ENCODE measurements at places on chromosomes 12 and 14.
A peak's percentile ranks its signal among the peaks of the same experiment; 100 is the strongest.

DNA sequence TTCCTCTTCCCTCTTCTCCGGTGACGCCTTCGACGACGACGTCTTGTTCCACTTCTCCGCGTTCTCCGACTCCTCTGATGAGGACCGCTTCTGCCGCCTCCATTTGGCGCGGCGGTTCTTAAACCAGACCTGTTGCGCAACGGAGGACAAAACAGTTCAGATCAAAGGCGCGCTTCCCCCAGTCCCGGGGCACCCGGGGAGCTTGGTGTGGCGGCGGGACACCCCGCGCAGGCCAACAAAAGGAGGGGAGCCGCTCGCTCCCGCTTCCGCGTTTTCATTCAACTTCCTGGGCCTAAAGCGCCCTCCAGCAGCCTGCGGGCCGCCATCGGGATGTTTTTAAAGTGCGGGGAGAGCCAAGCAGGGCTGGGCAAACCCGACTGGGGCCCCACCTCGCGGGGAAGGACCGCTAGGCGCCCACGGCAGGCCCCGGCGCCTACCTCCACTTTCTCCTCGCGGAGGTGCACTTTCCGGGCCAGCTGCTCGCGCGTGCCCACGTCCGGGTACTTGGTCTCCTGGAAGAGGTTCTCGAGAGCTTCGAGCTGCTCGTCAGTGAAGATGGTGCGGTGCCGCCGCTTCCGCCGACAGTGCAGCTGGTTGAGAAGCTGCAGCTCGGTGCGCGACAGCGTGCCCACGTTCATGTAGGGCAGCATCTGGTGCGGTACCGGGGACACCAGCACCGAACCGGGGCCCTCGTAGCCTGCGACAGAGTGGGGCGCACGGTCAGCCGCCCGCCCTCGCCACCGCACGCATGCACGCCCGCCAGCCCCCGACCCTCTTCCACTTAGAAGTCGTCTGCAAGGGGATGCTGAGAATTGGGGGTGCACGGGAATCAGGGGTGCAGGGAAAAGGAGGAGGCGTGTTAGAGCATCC, 1.2 kb downstream of the GSC start:
- DNase-seq = no peak

- DNase-seq = no peak
Observed at GRCh38 chr14:89351516-89352404, 65.3 kb downstream of the FOXN3 start.

DNA sequence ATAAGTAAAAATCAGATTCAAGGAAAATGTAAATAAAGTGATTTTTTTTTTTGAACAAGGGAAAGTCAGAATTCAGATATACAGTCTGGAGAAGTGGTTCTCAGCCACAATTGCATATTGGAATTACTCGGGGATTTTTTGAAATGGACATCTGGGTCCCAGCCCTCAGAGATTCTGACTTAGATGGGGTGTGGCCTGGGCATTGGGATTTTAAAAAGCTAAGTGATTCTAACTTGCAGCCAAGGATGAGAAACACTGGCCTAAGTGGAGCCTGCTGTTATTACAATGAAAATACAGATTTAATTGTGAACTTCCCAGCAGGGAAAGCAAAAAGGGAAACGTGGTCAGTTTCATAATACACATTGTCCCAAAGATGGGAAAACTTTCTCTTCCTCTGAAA, 273.8 kb downstream of the TTC8 start:
- DNase-seq = no peak

- no peak for DNase-seq
Observed at GRCh38 chr12:43805149-43805859, 813 bp downstream of the TWF1 start.

GRCh38 chr14:104139460-104140212, 1.2 kb downstream of the KIF26A start:
- DNase-seq = no peak

GRCh38 chr14:22887260-22887989, 4.4 kb downstream of the REM2 start:
- DNase-seq = peak; percentile 91

- peak; percentile 50 for DNase-seq
Observed at GRCh38 chr12:103821773-103822172, 19.3 kb downstream of the NT5DC3 start.

- peak; percentile 44 for DNase-seq
Observed at GRCh38 chr14:32397861-32398640, 69.0 kb downstream of the AKAP6 start.
